ENCODE measurements at places on chromosomes 16 and 17. TPM values are rescaled to one million over a fixed set of nuclear protein-coding genes. Genes with fewer than 3 reads are reported as not detected.

DNA sequence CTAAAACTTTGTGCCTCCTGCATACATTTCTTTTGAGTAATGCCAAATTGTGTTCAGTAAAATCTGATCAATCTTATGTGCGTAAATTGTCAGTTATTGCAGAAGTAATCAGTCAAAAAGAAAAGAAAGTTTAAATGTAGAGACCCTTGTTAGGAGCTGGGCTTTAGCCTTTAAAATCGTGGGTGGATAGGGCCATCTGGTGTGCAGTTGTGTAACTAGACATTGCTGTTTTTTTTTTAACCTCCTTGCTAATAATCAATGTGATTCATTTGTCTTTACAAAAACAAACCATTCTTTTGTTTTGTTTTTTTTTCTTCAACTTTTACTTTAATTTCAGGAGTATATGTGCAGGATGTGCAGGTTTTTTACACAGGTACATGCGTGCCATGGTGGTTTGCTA, 5.3 kb upstream of the WWOX start:
- DNase-seq: no peak

- DNase-seq: no peak
Observed at GRCh38 chr17:2851615-2852014, 55.4 kb downstream of the RAP1GAP2 start.

GRCh38 chr17:2708585-2709182, 2.9 kb downstream of the CLUH start:
- DNase-seq: no peak

DNA sequence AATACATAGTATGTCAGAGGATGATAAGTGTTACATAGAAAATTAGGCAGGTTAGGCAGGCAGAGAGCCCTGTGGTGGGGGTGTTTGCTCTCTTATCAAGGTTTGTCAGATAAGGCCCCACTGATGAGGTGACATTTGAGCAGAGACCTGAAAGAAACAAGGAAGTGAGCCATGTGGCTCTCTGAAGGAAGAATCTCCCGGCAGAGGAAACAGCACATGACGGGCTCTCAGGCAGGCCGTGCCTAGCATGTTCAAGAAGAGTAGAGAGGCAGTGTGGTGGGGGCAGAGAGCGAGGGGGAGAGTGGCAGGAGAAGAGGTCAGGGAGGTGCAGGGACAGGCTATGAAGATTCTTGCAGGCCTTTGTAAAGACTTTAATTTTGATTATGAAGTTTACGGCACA, 82.0 kb upstream of the ASIC2 start:
- no peak for DNase-seq

DNA sequence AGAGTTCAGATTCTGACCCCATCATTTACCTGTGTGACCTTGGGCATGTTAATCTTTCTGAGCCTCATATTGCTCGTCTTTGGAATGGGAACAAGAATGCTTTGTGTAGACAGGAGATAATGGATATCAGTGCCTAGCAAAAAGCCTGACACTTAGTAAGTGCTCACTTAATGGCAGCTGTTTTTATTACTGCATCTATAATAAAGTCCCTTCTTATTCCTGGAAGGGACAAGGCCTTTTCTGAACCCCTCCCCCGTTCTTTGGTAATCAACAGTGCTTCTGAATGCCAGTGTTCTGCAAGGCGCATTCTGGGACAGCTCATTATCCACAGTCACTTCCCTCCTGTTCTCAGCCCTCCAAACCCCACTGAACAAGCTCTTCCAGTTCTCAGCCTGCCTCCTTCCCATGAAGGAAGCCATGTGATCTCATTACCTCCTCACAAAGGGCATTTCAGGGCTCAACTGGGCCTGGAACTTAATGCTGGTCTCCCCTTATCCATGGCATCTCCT, 25.1 kb upstream of the SUPT4H1 start:
- DNase-seq: no peak

CHAD gene
- not detected for total RNA-seq

DNA sequence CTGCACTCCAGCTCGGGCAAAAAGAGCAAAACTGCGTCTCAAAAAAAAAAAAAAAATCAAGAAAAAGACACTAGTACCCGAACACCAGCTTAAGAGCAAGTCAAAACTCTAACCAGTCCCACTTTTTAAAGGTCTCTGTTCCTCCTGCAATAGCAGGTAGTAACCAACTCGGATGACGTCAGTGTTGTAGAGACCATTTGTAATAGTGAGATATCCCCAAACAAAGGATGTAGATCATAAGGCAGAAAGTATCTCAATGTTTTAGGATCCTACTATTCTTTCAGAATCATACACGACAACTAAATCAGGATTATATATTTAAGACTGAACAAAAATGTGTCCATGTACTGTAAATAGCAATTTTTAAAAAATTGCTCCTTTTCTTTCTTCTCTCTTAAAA, 2.4 kb downstream of the JPT1 start:
- DNase-seq: no peak

DNA sequence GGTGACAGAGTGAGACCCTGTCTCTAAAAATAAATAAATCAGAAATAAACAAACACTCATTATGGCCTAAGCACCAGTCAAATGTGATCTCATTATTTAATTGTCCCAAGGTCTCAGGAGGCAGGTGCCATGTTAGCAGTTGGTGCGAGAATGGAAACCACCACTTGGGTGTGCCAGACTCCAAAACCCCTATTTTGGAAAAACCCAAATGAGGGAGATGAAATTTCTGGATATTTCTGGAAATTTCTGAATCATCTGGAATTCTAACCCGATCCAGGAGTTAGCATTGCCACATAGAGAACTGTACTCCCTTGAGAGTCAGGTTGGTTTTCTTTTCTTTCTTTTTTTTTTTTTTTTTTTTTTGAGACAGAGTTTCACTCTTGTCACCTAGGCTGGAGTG, 264.0 kb downstream of the XYLT1 start:
- no peak for DNase-seq

DHODH gene
- total RNA-seq: 9.1 TPM

GRCh38 chr17:63641692-63642448, 19.7 kb downstream of the MAP3K3 start:
- no peak for DNase-seq

DNA sequence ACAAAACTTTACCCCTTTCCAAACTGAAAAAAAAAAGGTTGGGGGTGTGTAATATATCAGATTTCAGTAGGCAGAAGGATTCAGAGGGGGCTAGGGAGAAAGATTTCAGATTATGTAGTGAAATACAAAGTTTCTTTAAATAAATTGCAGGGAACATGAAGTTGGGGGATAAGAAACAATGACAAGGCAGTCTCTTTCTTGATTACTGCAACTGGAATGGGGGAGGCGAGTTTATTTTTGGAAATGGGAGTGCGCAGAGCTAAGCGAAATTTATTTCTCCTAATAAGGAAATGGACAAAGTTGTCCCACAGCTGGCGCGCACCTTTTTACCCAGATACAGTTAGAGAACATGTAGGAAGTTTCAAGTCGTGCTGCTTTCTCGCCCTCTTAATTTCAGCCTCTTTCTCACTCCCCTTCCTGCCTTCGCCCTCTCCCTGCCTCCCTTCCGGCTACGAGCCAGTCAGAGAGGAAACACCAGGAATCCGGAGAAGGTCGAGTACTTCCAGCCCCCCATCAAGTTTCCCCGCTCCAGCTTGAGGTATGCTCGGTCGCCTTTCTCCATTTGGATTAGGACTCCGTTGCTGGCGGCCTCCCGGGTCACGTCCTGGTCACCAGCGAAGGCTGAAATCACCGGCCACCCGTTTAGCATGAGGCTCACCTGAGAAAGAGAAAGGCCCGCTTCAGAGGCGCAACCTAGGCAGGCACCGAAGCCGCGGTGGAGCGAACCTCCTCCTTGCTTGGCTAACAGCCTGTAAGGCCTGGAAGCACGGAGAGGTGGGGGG, 2.5 kb downstream of the CBLN1 start:
- DNase-seq: no peak

TPSG1 gene
- not detected for total RNA-seq

- no peak for DNase-seq
Observed at GRCh38 chr16:47966325-47966724, 189.5 kb downstream of the ABCC12 start.

CDH13 gene
- 81.1 TPM for total RNA-seq

DNA sequence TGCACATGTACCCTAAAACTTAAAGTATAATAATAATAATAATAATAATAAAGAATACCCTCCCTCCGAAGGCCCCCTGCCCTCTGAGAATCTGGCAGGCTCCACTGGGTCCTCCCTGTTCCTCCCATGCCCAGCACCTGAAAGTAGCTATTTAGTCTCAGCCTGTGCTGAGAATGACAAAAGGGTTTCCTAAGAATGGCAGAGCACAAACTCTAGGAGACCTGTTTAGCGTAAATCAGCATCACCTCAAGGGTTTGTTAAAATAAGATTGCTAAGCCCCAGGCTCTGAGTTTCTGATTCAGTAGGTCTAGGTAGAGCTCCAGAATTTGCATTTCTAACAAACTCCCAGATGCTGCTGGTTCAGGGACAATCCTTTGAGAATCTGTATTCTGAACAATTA, 606.8 kb upstream of the CDH11 start:
- no peak for DNase-seq

DNA sequence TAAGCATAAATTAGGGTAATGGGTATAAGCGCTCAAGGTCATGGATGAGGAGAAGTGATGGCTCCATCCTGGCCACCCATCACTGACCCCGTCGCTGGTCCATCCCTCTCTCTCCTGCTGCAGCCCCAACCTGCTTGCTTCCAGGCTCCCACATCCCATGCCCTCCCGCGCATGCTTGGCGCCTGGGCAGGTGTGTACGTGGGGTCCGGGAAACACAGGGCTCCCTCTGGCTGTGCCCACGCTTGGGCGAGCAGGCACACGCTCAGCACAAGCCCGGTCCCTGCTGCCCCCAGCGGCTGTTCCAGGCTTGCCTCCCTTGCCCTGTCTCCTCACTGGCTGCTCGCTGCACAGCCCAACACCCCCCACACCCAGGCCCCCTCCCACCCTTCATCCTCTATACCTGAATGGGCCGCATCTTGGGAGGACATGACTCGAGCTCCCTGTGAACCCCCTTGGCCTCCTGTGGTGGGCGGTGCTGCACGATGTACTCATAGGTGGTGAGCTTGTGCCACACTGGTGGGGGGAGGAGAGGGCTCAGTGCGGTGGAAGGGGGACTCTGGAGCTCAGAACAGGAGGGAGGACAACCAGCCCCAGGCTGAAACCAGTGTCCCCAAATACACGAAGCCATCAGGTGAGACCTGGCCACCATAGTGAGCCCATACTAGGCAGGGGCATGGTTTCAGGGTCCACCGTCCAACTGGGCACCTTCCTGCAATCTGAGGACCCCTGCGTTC, 4.7 kb upstream of the TPPP3 start:
- DNase-seq: no peak

DNA sequence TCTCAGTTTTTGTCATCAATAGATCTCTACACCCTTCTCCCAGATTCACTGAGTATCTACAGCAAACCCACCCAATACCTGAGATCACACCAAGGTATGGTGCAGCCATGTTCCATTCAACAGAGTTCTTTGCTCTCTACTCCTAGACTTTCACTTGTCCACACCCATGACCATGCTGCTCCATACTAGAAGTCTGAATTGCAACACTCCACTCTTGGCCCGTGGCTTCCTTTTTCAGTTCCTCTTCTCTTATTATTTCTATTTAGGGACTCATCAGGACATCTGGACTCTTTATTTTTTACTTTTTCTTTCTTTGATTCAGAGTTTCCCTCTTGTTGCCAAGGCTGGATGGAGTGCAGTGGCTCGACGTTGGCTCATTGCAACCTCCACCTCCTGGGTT, 37.1 kb downstream of the YWHAE start:
- DNase-seq: no peak

ATP2A1 gene
- total RNA-seq: 4.5 TPM

DNA sequence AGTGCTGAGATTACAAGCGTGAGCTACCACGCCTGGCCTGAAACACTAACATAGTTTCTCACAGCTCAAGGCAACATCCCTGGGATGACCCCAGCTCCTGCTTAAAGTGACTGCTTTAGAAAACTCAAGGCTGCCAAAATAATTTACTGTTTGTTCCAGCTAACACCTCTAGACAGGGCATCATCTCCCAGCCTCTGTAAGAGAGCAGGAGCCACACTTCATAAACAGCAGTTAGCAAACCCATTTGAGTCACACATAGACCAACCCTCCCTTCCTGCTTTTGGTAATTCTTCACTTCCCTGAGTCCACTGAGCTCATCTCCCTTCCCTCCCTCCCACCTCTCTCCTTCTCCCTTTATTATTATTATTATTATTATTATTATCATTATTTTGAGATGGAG, 201.3 kb downstream of the XYLT1 start:
- no peak for DNase-seq

GRCh38 chr17:67982686-67983382, 13.4 kb downstream of the C17orf58 start:
- no peak for DNase-seq

TBC1D3G gene
- total RNA-seq: not detected

DNA sequence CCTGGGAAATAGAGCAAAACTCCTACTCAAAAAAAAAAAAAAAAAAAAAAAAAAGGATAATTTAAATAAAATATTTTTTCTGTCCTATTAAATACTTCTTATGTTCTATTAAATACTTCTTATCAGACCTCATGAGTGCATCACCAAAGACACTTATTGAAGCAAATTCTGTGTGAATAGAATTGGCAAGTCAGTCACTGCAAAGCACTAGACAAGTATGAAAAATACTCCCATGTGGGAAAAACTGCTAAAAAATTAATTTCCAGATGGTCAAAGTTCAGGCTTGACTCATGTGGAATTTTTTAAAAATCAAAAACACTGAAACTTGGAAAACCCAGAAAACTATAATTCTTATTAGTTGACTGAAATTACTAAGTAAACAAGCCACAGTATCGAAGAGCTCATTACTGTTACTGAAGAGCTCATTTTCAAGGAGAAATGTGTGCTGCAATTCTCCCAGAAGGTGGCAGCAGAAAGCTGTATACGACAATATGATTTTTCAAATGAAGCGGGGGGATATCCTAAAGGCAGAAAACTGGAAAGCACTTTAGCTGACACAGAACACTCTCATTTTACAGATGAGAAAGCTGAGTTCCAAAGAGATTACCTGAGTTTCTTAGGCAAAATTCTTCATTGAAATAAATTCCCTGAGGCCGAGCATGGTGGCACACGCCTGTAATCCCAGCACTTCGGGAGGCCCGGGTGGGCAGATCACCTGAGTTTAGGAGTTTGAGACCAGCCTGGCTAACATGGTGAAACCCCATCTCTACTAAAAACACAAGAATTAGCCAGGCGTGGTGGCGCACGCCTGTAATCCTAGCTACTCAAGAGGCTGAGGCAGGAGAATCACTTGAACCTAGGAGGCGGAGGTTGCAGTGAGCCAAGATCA, 15.9 kb upstream of the FBXO47 start:
- peak; percentile 31 for DNase-seq

DNA sequence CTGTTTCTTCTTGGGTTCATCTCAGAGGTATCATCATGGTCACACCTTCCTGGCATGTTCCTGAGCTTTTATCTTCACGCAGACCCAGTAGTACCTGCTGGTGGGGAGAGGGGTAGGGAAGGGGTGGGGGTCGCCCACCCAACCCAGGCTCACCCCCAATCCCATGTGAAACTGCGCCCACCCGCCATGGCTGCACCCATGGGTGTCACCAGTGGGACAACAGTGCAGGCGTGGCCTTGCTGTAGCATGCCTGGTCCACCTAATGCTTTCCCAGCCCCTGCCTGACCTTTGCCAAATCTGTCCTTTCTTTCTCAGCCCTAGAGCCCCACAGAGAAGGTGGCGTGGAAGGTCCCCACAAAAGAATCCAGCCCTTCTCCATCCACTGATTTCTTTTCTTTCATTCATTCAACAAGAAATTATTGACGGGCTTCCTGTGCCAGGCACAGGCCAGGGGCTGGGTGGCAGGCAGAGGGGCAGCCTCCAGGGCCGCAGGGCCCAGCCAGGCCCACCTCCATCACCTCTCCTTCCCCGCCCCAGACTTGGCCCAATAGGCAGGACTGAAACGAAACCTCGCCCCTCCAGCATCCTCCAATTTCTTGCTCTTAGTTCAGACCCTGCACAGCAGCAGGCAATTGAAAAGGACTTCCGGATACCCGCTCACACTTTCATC, 79.1 kb upstream of the TNRC6C start:
- no peak for DNase-seq

Measured in glutamatergic neuron (in vitro differentiated cells).